Kidney epithelial cell (primary cell): ENCODE measurements at places on chromosomes 6 and 20. TPM values are rescaled to one million over a fixed set of nuclear protein-coding genes. Genes with fewer than 3 reads are reported as not detected.

DNA sequence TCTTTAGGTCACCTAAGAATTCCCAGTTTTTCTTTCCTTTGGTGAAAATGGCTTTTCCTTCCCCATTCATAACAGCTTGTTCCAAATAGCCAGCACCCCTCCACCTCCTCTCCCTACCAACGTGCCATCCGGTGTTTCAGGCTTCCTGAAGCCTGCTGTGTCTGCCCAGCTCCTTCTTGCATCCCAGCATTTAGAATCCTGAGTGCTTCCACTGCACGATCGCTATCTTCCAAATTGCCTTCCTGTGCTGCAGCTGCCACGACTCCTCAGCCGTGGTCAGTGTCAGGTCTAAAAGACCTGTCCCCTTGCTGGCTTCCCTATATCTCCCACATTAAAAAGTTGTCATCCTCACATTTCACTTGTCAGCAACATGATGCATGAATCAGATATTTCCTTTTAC, 550.3 kb upstream of the JARID2 start:
- DNase-seq = no peak

The ROS1 gene
- under 0.01 and 0.04 TPM in 2 replicates for total RNA-seq

GRCh38 chr6:35678021-35678654, 10.6 kb downstream of the FKBP5 start:
- DNase-seq = no peak

The FERMT1 gene
- 21.9 and 22.1 TPM in 2 replicates for total RNA-seq

GRCh38 chr6:126804332-126805064, 314.0 kb upstream of the RSPO3 start:
- peak; percentile 2 for DNase-seq
